ENCODE measurements at places on chromosomes 4 and X.

GRCh38 chr4:82578935-82579334 lies 17.1 kb upstream of the TMEM150C start:
- DNase-seq, result no peak

DNA sequence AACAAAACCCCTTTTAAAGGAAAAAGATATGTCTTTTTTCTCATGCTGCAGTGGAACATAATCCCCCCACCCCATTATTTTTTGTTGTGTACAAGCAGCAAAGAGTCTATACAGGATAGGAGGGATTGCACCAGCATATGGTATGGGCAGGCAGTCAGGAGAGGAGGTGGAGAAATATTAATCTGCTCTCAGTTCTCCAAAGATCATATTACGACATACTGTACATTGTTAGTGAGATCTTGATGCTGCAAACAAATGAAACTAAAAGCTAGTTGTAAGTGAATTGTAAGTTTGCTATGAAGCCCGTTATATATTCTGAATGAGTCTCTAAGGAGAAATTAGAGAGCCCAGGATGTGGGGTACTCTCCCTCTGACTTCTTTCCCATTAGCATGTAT lies 75.3 kb downstream of the RAPGEF2 start:
- DNase-seq, result no peak

- no peak for DNase-seq
Measured at GRCh38 chrX:152847281-152847680, 16.4 kb downstream of the NSDHL start.

DNA sequence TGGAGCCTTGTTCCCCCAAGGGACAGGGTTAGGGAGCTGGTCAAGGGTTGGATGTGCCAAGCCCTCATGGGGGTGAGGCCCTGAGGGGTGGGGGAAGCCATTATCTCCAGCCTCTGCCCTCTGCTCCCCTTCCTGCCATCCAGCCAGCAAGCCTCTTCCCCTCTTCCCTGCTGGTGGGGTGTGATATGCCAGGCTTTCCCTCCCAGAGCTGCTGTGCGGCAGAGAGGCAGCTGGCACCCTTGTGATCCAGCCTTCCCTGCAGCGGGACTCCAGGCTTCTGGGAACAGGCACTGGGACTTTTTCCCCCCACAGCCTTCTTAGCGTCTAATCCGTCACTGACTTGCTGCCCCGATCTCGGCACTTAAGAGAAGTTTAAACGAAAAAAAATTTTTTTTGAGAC lies 6.3 kb downstream of the SSR4 start:
- no peak for DNase-seq

DNA sequence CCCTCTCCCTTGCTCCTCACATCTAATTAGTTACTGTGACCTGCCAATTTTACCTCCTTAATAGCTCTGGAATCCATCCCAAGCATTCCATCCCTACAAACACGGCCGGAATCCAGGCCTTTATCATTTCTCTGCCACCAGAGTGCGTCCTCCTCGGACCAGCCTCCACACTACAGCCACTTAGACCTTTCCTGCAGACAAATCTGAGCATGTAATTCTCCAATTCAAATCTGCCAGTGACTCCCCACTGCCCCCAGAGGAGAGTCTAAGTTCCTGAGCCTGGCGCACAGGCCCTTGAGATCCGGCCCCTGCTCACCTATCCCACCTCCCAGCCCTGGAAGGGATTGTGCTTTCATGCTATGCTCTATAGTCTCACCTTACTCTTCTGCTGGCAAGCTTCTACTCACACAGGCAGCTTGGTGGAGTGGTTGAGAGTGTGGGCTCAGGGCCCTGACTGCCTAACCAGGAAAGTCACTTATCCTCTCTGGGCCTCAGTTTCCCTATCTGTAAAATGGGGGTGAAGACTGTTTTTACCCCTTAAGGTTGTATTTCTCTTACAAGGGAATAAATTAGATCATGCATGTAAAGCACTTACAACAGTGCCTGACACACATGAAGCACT lies 31.2 kb downstream of the PJA1 start:
- peak; percentile 78 for DNase-seq

GRCh38 chr4:83581411-83582288 lies 45.7 kb downstream of the GPAT3 start:
- no peak for DNase-seq

DNA sequence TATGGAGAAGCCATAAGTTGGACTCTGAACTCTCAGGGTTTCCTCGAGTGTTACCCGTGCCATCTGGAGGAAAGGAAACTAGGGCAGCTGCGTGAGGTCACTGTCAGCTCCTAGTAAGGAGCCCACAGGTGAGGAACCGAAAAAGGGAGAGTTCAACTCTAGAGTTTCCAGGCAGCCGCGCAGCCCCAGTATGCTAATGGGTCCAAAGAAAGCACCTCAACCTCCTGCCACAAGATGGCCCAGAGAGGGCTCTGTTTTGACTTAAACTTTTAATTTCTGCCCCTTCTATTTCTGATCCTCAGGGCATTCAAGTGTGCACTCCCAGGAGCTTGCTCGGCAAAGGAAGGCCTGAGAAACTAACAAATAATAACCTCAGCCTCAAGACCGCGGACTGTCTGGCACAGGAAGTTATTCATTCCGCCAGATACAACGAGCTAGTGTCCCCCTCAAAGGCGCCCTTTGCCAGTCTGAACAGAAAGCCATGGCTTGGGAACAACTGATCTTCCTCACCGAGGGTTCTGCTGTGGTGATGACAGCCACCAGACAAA lies 13.9 kb downstream of the SCARB2 start:
- no peak for DNase-seq

- no peak for DNase-seq
Measured at GRCh38 chr4:87882321-87882720, 49.6 kb downstream of the MEPE start.

DNA sequence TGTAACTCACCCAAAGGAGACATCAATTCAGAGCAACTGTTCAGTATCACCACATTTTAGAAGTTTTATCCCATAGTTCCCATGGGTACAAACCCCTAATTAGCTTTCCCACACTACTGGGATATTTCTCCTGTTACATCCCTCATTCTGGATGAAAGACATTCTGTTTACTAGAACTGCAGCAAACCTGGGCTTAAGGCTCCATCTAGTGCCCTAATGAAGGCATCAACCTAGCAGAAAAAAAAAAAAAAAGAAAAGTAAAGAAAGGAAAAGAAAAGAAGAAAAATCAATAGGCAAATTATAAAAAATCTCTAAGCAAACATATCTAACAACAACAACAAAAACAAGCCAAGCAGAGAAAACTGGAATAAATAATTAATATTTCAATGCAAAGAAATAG lies 133.7 kb upstream of the CPXCR1 start:
- no peak for DNase-seq

- no peak for DNase-seq
Measured at GRCh38 chr4:4388836-4389575, 2.1 kb downstream of the NSG1 start.

GRCh38 chr4:7705062-7705461 lies 234.6 kb downstream of the AFAP1 start:
- no peak for DNase-seq

GRCh38 chr4:124055336-124055735 lies 657.2 kb downstream of the ANKRD50 start:
- DNase-seq, result no peak

GRCh38 chrX:13051529-13052172 lies 7.2 kb upstream of the FAM9C start:
- DNase-seq, result no peak

DNA sequence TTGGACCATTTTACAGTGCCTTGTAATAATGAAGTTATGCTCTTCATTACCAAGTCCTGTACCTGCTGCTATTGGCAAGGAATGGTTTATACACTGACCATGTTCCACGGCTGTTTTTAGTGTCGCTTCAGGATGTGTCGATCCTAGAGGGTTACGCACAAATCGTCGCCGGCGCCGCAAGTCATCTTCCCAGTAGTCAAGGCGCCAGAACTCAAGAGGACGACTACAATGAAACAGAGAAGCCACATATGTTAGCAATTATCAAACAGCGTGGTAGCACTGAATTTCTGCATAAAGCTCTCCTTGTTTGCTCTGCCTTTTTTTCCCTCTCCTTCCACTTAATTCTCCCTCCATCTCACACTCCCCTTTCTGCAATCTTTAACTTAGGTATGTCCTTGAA lies 17.0 kb downstream of the MAB21L2 start:
- DNase-seq, result no peak

GRCh38 chrX:16807976-16808542 lies 21.8 kb downstream of the TXLNG start:
- DNase-seq, result peak; percentile 68

GRCh38 chrX:77938083-77938680 lies 27.7 kb downstream of the ATP7A start:
- DNase-seq, result no peak

DNA sequence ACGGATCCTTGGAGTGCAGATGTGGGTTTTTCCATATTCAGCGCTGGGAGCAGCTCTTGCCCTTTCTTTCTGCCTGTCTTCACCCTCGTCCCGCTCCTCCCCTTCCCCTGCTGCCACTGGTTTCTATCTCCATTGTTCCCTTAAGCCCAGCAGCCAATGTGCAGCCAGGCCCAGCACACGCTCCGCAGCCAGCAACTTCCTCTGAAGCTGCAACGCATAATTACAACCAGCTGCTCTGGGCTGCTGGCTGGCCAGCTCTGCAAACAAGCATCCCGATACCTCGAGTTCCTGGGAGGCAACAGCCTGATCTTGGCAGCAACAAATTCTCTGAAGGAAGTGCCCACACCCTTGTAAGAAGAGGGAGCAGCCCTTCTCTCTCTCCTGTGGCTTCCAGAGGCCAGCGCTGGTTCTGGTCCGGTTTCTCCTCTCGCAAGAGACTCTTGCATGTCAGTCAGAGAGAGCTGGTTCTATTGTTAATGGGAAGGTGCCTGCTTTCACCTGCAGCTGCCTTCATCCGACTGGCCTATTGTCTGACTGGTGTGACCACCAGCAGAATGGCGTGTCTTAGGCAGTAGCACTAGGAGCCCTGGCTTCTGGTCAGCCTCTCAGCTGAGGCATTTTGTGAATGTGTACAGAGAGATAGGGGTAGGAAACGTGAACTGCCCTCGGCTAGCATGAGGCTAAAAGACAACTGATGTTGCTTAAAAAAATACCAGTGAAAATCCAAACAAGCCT lies 83.8 kb upstream of the MAML3 start:
- DNase-seq, result peak; percentile 87

DNA sequence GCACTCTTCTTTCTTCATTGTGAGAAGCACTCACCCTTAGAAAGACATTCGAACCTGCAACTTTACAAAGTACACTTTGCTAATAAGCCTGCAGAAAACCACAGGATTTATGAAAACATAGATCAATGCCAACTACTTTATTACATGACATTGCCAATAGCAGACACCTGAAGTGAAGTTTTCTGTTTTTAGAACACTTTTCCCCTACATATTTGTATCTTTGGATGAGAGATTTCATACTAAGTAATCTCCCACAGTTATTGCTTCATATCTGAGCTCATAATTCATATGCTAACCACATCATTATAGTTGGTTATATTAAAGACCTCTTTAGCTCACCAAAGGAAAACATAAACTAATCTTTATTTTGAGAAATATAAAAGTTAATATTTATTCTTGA lies 276.5 kb upstream of the CTSO start:
- DNase-seq, result no peak

GRCh38 chr4:10013722-10014121 lies 7.6 kb downstream of the SLC2A9 start:
- no peak for DNase-seq

DNA sequence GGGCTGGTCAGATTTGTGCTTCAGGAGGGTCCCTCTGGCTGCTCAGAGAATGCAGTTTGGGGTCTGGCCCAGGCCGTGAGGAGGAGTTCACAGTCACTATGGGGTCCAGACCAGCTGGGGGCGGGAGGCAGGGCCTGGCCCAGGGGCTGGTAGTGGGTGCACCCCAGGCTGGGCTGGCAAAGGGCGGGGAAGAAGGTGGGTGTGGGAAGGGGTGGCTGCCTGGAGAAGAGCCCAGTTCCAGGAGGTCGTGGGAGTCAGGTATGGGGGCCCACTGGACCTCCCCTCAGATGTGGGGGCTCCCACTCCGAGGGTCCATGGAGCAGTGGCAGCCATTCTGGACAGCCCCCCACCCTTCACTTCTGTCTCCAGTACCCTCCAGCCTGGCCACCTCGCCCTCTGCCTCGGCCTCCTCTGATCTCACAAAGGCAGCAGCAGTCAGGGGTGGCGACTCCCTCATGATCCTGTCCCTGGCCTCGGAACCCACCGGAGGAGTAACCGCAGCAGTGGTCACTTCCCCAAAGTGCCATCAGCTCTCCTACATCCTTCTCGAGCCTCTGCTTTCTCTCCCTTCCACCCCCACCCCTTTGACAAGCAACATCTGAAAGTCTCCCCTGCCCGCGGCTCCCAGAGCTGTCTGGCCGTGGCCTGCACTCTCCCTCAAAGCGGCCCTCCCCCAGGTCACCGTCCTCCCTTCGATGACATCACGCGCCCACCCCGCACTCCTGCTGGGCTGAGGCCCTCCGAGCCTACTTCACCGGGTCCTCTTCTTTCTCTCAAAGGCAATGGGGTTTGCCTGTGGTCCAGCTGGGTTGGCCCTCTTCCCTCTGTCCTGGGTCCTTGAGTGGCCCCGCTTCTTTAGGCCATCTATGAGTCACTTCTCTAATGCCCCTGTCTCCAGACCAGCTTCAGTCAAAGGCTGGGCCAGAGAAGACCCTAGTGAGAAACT lies 1.7 kb upstream of the SLC6A8 start:
- DNase-seq, result no peak

GRCh38 chrX:48997455-48997854 lies 4.6 kb downstream of the GRIPAP1 start:
- DNase-seq, result no peak

DNA sequence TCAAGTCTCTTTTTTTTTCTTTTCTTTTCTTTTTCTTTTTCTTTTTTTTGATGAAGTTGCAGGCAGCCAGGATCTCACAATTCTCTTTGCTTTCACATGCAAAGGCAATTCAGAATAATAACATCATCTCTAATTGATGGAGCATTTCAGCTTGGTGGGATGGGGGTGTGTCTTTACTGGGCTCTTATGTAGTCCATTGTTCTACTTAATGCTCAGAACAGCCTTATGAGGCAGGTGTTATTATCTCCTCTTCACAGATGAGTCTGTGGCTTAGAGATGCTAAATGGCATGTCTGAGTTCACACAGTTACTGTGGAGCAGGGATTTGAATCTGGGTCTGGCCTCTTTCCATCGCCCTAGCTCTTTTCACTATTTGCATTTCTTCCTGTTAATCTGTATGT lies 70.2 kb downstream of the TRPC5 start:
- no peak for DNase-seq
